ENCODE measurements at places on chromosomes 6 and 20.

DNA sequence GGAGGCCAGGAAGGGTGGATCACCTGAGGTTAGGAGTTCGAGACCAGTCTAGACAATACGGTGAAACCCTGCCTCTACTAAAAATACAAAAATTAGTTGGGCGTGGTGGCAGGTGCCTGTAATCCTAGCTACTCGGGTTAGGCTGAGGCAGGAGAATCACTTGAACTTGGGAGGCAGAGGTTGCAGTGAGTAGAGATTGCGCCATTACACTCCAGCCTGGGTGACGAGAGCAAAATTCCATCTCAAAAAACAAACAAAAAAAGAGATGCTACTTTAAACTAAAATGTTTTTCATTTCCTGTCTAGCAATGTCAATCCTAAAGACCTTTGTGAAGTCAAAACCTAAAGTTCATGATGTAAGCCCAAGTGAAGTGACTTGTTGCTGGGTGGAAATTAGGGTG, 12.9 kb downstream of the DSN1 start:
- DNase-seq, result no peak

DNA sequence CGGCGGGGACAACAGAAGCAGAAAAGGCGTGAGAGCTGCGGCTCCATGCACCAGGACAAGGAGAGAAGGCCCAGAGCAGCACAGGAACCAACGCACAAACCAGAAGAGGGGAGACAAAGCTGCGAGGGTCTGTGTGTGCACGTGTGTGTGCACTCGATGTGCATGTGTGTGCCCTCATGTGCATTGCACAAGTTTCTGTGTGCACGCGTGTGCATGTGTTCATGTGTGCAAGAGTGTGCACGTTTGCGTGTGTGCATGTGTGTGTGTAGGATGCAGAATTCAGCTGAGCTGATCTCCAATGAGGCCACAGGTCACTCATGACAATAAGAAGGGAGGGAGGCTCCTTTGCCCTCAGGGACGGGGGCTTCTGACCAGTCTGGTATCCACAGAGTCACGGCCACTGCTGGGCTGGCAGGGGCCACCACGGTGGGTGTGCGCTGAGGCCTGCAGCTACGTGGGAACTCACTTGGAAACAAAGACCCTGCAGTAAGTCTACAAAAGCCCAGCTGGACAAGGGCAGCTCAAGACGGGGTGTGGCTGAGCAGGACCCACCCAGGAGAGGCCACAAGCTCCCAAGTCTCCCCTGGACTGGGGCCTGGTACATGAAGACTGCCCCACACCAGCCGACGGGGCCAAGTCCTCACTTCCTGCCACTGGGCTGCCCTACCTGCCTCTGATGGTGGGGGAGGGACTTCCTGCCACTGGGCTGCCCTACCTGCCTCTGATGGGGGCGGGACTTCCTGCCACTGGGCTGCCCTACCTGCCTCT, 48.1 kb upstream of the CHRNA4 start:
- DNase-seq, result no peak

- no peak for DNase-seq
Measured at GRCh38 chr6:35498422-35499067, 1.7 kb upstream of the TEAD3 start.

DNA sequence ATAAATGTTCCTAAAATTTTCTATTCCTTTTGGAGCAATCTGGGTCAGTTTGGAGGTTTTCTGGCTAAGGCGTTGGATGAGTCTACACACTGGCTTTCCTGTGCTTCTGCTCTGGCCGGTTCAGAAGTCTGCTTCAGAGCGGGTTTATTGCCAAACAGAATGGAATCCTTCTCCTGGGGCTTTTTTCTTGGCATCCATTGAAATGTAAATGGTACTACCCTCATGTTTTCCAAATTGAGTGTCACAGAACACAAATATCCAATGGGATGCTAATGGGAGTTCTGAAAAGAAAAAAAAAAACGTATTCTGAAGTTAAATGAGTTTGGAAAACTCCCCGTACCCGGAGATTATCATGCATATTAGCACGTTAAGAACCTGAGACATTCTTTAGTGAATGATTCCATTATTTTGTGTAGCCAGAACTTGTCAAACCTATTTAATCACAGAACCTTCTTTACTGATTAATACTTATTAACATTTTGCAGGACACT, 930.3 kb downstream of the QKI start:
- no peak for DNase-seq

DNA sequence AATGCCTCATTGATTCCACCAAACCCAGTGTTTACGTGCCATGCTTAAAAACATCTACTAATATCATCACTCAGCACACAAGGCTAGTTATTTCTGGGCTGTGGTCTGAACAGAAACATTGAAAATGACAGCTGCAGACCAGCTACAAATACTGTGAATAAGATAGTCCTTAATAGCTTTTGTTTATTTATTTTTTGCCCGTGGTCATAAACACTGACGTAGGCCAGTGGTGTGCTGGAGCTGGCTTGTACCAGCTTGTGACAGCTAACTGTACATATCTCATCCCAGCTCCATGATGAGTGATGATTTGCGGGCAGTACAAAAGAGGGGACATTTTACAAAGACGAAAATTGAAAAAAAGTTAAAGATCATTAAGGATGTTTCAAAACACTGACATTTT, 1057.0 kb downstream of the EPHA7 start:
- no peak for DNase-seq

GRCh38 chr6:52227495-52227894, 16.8 kb downstream of the IL17F start:
- peak; percentile 90 for DNase-seq

DNA sequence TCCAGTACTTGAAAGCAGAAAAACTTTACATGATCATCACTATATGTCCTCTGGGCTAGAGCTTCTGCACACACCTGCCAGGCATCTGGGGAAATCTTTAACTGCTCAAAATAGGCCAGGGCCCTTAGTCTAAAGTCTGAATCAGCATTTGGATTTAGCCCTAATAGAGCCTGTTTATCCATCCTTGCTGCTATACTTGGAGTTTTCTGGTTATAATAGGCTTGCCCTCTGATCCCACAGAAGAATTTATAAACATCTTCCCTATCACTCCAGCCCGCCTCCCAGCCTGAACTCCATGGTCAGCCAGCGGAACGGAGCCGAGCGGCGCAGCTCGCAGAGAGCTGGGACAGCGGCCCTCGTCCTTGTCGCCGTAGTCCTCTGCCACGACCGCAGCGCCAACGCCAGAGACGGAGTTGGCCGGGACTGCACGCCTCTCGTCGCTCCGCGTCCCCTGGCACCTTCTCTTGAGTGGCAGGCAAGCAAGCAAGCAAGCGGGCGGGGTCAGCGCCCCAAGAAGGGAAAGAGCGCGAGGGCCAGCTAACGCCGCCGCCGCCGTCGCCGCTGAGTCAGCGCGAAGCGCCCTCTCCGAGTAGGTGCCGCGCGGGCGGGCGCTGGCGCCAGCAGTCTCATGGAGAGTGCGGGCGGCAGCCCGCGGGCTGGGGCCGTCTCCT, 25.4 kb upstream of the ASIP start:
- peak; percentile 80 for DNase-seq

Data from activated CD4-positive, alpha-beta T cell treated with anti-CD3 and anti-CD28 coated beads, Interleukin-2, amount 10 ng/mL, durations not matched to agents 24 days and 14 days (primary cell).